Stomach (tissue), 19 donors: ENCODE measurements at places on chromosomes 7 and 10. TPM values are rescaled to one million over a fixed set of nuclear protein-coding genes. Genes with fewer than 3 reads are reported as not detected.

CFAP70 gene
- 3.2 TPM for polyA plus RNA-seq

TMEM213 gene
- polyA plus RNA-seq: not detected

EPO gene
- polyA plus RNA-seq: not detected

FAM24B gene
- 3.1 TPM for polyA plus RNA-seq

RPA3 gene
- 28.7 TPM for polyA plus RNA-seq

TRPV6 gene
- 7.4 TPM for polyA plus RNA-seq
